GM03348 (cell line): ENCODE measurements at places on chromosomes 1 and 21.

DNA sequence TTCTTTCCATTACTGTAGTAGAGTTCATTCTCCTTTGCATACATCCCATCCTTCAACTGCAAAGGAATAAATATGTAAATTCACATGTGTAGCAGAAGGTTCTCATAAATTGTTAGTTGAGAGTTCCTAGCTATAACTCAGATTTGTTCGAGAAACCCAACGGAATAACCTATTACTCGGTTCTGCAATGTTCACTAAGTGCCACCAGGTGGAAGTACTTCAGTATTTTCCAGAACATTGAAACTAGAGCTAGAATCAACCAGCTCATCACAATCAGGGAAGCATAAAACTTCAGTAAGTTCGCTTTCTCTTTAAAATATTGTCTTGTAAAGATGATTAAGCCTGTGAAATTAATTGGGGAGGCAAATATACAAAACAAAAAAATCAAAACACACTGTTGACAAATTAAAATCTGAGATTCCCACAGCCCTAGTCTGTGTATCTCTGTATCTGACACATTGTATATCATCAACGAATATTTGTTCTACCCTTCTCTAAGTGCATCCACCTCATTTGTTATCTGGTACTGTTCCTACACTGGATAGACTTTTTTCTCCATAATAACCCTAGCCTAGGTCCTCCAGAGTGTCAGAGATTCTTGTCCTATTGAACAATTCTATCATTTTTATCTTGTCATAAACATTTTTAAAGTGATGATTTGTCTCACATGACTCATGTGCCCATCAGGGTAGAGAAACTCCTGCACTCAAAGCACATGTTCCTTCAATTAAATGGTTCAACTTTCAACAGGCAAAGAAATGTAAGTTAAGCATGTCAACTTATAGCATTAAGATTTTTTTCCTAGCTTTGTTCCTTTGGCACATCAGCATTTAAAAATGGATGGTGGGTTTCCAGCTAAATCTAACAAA is 31.9 kb downstream of the MROH9 start:
- peak; percentile 65 for DNase-seq

- DNase-seq, result no peak
Observed at GRCh38 chr1:3785456-3786157, 10.7 kb downstream of the LRRC47 start.

DNA sequence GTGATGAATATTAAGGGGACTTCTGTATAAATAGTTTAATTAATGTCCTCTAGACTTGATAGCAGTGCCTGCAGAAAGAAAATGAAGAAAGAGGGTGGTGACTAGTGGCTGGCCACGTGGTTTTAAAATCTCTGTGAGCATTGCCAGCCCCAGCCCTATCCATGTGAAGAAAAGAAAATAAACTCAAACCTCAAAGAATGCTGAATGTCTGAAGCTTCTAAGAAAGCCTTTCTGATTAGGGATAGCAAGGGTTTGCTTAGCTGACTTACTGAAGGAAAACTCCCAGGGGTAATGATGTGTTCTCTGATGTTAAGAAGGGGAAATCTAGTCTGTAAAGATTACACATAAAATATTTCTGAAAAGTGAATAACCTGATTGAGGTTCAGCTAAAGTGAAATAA is 31.8 kb downstream of the ADGRL2 start:
- peak; percentile 47 for DNase-seq

GRCh38 chr1:5814046-5814619 is 178.1 kb downstream of the NPHP4 start:
- no peak for DNase-seq

DNA sequence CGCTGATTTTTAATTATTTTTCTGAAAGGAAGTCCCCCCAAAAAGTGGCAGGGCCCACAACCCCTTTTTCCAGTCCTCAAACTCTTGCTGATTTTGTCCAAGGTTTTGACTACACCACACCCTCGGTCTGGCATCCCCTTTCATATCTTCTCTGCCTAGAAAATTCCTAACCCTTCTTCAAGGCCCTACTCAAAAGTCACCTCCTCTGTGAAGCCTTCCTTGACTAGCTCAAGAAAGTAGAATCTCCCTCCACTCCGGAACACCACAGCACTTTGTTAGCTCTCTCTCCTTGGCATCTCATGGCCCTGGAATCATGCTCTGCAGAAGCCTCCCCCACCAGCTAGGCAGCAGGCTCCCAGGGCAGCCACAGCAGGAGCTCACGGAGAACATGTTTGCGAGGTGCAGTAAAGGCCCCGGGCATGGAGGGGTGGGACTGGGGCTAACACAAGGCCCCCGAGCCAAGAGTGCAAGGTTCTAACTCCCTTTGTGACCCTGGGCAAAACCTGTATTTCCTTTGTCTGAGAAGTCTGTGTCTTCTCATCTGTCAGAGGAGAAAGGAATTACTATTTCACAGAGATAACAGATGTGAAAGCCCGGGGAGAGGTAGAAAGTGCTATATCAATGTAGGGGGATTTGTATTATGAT is 17.7 kb upstream of the S100A7 start:
- DNase-seq, result no peak

DNA sequence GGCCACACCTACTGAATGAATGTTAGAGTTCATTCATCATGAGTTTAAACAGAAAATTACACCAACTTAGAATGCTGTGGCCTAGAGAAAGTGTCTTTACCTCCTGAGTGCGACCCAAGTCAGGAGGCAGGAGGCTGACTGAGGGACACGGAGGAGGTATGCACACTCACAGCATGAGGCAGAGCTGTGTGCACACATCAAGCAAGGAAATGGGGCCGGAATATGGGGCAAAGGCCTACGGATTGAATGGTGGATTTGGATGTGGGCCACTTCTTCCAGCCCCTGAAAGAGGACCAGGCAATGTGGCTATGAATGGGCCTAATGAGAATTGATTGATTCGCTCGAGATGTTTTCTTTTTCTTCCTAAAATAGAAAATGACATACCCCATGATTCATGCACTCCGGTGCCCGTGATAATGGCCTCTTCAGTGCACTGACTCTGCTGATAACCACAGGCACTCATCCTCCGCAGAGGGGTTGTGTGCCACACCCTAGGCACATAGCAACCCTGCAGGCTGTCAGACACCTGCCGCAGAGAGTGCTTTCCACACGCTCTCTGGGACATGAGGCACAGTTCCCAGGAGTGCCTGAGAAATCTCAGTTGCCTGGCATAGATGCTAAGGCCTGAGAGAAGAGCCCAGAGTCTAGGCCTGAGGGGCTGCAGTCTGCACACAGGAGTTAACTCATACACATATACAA is 155.5 kb downstream of the GLUL start:
- DNase-seq, result peak; percentile 19

DNA sequence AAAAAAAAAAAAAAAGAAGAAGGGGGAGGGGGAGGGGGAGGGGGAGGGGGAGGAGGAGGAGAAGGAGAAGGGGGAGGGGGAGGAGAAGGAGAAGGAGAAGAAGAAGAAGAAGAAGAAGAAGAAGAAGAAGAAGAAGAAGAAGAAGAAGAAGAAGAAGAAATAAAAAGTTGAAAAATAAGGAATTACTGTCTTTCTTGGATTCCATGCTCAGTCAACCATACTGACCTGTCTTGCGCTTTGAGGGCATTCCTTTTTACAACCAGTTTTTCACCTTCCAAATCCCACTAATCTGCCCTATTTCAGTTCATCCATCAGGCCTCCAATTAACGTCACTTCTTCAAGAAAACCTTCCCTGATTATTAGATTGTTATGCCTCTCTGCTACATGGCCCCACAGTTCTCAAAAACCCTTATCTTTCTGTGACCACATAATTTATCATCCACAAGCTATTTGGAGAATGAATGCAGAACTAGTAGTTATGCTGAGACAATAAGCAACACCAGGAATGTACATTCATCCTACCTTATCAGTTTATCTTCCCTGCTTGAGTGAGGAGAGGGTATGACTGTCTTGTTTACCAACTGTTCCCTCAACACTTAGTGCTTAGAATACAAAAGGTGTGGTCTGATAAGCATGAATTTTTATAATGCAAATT is 57.5 kb upstream of the GUCA2A start:
- peak; percentile 57 for DNase-seq

DNA sequence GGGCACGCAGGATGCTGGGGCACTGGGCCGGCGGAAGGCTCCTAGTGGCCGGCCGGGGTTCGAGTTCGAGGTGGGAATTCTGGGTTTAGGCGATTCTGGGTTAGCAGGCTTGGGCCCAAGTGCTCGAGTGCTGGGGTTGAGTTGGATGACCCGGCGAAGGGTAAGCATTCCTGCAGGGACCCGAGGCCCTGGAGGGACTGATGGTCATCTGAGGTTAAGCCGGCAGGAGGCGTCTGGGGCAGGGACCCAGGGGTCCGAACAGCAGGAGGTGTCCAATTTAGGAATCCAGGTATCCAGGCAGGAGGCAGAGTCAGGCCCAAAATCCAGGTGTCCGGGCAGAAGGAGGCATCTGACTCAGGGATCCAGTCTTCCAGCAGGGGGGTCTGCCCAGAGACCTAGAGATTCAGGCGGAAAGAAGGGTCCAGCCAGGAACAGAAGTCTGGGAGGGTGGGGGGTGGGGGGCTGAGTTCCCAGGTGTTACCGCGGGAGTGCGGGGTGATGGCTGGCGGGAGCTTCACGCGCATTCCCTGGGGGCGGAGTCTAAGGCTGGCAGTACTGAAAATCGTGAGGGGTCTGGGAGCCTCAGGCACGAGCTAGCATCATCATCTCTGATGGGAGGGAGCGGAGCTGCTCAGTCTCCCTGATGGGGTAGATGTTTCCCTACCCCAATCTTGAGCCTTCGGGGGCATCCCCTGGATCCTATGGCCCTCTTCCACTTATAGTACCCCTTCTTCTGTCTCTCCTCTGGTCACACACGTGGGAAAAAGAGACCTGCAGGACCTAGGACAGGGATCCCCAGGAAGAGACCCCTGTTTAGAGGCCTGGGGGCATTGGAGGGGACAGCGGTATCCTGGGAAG is 585 bp downstream of the GPR3 start:
- no peak for DNase-seq

- DNase-seq, result no peak
Observed at GRCh38 chr21:42975886-42976608, 1.7 kb downstream of the PKNOX1 start.
